Neural crest cell (in vitro differentiated cells): ENCODE measurements at places on chromosomes 3 and 15. TPM values are rescaled to one million over a fixed set of nuclear protein-coding genes. Genes with fewer than 3 reads are reported as not detected.

The SLC28A1 gene
- total RNA-seq: not detected in 2 replicates

The FOXL2 gene
- total RNA-seq: 0.09 TPM in 2 replicates

The RTP3 gene
- total RNA-seq: not detected in 2 replicates

The JMJD7 gene
- total RNA-seq: 14.8 and 16.6 TPM in 2 replicates

The IQCH gene
- total RNA-seq: 2.5 and 2.8 TPM in 2 replicates

The OR5AC2 gene
- not detected in 2 replicates for total RNA-seq

The GRAMD1C gene
- 1.6 and 2.4 TPM in 2 replicates for total RNA-seq

The GALNT15 gene
- not detected in 2 replicates for total RNA-seq

The AMT gene
- total RNA-seq: 10.2 and 14.0 TPM in 2 replicates

The FETUB gene
- total RNA-seq: not detected in 2 replicates

The CFAP92 gene
- 8.7 and 8.8 TPM in 2 replicates for total RNA-seq

The PATL2 gene
- 0.35 and 0.68 TPM in 2 replicates for total RNA-seq

The PLIN1 gene
- total RNA-seq: 0.56 and 0.73 TPM in 2 replicates

DNA sequence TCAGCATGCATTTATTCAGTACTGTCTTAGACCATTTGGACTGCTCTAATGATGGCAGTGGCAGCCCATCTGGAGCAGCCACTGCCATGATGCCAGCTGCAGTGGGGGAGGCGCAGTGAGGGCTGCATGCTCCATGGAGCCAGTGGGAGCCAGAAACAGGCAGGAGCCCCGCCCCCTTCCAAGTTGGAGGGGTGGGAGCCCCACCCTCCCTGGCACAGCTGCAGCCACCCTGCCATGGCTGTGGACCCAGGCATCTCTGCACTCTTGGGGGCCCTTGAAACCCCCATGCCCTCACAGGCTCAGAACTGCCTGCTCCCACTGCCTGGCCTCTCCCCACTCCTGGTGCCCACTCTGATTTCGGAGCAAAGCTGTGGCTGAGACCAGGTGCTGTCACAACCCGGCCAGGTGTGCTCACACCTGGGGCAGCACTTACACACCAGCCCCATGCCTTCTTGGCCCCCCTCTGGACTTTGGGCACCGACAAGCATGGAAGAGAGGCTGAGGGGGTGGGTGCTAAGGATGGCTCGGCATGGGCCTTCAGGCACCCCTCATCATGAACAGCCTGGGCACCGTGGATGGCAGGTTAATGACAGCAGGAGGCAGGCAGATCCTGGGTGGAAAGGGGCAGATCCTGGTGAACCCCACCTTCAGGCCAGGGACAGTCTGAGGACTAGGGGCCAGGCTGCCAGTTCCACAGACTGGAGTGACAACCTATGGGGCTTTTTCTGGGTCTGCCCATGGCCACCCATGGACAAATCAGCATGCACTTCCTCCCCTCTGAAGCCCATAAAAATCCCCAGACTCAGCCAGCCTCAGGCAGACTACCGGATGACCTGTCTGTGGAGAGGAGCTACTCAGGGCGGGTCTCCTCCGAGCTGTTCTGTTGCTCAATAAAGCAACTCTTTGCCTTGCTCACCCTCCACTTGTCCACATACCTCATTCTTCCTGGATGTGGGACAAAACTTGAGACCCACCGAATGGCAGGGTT, 18.3 kb downstream of the TBC1D21 start:
- no peak overlapping the region for H3K4me3 ChIP-seq
- H3K27ac ChIP-seq: no peak overlapping the region

DNA sequence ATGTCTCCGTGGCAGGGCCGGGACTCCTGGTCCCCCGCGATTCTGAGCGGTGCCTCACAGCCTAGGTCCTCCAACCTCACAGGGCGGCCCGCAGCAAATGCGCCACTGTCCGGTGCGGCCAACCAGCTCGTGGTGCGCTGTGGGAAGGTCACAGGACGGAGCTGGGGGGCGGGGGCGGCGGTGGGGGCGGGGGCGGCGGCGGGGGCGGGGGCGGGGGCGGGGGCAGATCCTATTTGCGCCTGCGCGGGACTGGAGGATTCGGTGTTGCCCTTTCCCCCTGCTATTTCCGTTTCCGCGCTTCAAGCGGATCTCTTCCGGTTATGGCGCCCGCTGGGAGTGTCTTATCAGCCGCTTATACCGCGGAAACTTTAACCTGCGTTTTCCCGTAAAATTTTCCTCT, 106.7 kb upstream of the SNRPN start:
- peak overlapping the region; percentile 88 for H3K4me3 ChIP-seq
- no peak overlapping the region for H3K27ac ChIP-seq
- peak; percentile 28 for DNase-seq
- H3K4me1 ChIP-seq: no peaks in the 10 kb centered on the region
- no peaks in the 10 kb centered on the region for H3K36me3 ChIP-seq
- H3K27me3 ChIP-seq: peaks cover 14% of the 10 kb centered on the region

GRCh38 chr3:155252535-155252934, 40.9 kb downstream of the STRIT1 start:
- H3K4me3 ChIP-seq: no peak overlapping the region
- no peak for DNase-seq
- H3K36me3 ChIP-seq: no peaks in the 10 kb centered on the region
- H3K27ac ChIP-seq: no peak overlapping the region

GRCh38 chr15:73442968-73443367, at the start of gene REC114:
TSS of gene REC114 (plus strand) at chr15:73443164. CDS start at chr15:73443186, 22 bp downstream.
- DNase-seq: no peak
- H3K36me3 ChIP-seq: no peaks in the 10 kb centered on the region
- no peaks in the 10 kb centered on the region for H3K4me1 ChIP-seq

- H3K27ac ChIP-seq: no peak overlapping the region
- H3K27me3 ChIP-seq: no peaks in the 10 kb centered on the region
- H3K4me3 ChIP-seq: no peak overlapping the region
- no peaks in the 10 kb centered on the region for H3K36me3 ChIP-seq
Measured at GRCh38 chr3:31354373-31354772, 178.4 kb upstream of the STT3B start.

- DNase-seq: no peak
- peaks cover 9% of the 10 kb centered on the region for H3K4me1 ChIP-seq
- H3K36me3 ChIP-seq: no peaks in the 10 kb centered on the region
- H3K27me3 ChIP-seq: no peaks in the 10 kb centered on the region
- no peak overlapping the region for H3K4me3 ChIP-seq
Measured at GRCh38 chr15:27865926-27866325, 233.2 kb downstream of the OCA2 start.

DNA sequence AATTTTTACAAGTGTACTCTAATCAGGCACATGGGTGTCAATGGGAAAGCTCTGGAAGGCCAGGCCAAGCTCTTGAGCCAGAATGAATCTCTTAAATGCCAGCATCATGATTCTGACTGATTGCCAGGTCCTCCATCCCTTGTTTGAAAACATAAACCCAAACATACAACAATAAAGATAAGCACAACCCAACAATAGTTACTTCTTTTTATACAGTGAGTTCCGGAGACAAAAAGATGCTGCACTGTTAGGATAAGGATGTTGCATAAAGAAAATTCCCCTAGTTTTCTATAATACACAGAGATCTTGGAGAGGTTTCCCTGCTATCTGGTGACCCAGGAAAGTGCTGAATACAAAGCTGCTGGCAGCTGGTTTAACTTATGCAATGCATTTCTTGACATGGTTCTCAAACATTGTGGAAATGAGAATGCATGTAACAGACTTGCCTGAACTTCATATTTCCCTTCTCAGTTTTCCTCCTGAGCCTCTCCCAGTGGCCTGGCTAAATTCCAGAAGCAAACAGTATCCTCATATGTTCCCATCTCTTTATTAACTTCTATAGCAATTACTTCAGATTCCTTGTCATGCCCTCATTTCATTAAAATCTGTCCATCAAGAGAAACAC, 180.1 kb upstream of the PRICKLE2 start:
- H3K36me3 ChIP-seq: no peaks in the 10 kb centered on the region
- no peak for DNase-seq
- no peak overlapping the region for H3K27ac ChIP-seq
- no peaks in the 10 kb centered on the region for H3K27me3 ChIP-seq
- H3K4me3 ChIP-seq: no peak overlapping the region

GRCh38 chr15:72866182-72866581, 82.6 kb upstream of the ADPGK start:
- DNase-seq: no peak
- H3K4me1 ChIP-seq: no peaks in the 10 kb centered on the region
- no peak overlapping the region for H3K4me3 ChIP-seq
- H3K27me3 ChIP-seq: peaks cover 13% of the 10 kb centered on the region
- no peak overlapping the region for H3K27ac ChIP-seq

GRCh38 chr3:129936757-129937156, 37.8 kb upstream of the TRH start:
- H3K27me3 ChIP-seq: no peaks in the 10 kb centered on the region
- no peaks in the 10 kb centered on the region for H3K36me3 ChIP-seq
- H3K4me3 ChIP-seq: no peak overlapping the region
- peaks cover 16% of the 10 kb centered on the region for H3K4me1 ChIP-seq

DNA sequence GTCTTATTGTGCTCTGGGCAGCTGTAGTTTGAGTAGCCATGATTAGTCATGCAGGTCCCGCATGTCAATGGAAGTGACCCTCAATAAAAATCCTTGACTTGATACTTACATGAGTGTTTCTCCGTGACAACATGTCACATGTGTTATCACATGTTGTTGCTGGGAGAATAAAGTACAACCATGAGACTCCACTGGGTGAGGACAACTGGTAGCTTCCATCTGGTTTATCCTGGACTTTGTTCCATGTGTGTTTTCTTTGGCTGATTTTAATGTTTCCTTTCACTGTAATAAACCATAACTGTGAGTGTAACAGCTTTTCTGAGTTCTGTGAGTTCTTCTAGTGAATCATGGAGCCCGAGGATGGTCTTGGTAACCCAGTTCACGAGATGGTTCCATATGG, 63.1 kb upstream of the NDN start:
- peaks cover 11% of the 10 kb centered on the region for H3K4me1 ChIP-seq
- peaks cover 4% of the 10 kb centered on the region for H3K36me3 ChIP-seq
- DNase-seq: no peak

GRCh38 chr3:64560791-64561190, 127.0 kb downstream of the ADAMTS9 start:
- no peaks in the 10 kb centered on the region for H3K36me3 ChIP-seq
- peaks cover 12% of the 10 kb centered on the region for H3K4me1 ChIP-seq
- no peaks in the 10 kb centered on the region for H3K27me3 ChIP-seq
- no peak overlapping the region for H3K4me3 ChIP-seq
- no peak for DNase-seq
- no peak overlapping the region for H3K27ac ChIP-seq

GRCh38 chr3:12187448-12188327, 29.0 kb upstream of the TIMP4 start:
- DNase-seq: no peak
- H3K27ac ChIP-seq: no peak overlapping the region
- no peaks in the 10 kb centered on the region for H3K4me1 ChIP-seq
- no peaks in the 10 kb centered on the region for H3K36me3 ChIP-seq
